NCI-H2029 treated with DMSO at 0.1 percent for 48 hours (cell line): ENCODE measurements at places on chromosomes 1 and 21.

GRCh38 chr1:3077561-3077960 lies 8.6 kb downstream of the PRDM16 start:
- DNase-seq, result no peak

DNA sequence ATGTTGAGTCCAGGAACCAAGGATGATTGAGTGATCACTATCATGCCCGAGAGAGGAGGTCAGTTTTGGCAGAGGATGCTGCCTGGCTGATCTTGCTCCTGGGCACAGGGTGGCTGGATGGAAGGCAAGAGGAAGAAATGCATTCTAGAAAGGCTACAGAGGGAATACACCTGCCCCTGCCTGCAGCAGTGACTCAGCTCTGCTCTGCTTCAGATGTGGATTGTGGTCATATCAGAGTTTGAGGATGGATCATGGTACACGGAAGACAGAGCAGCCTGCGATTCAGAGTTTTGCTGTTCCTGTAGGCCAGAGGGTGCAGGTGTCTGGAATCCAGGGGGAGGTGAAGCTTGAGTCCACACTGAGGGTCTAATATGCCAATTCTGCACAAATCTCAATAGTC lies 37.2 kb downstream of the PCP4 start:
- DNase-seq, result no peak

DNA sequence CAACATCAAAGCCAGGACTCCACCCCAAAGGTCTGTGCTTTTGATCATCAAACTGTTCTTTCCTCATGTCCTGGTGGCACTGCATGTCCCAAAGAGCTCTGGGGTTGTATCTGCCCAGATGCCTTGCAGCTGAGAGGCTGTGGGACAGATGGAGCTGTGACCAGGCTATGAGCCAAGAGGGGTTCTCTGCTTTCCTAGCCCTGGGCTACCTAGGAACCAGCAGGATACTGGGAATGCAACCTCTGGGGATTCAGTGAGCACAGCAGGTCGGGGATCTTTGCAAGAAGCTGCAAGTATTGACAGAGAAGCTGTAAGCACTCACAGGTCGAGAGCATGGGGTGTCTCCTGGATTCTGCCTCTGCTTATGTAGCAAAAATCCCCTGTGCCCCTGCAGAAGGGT lies 186.6 kb downstream of the GRIK3 start:
- no peak for DNase-seq

GRCh38 chr1:243849421-243850201 lies 432 bp downstream of the AKT3 start:
- no peak for DNase-seq

DNA sequence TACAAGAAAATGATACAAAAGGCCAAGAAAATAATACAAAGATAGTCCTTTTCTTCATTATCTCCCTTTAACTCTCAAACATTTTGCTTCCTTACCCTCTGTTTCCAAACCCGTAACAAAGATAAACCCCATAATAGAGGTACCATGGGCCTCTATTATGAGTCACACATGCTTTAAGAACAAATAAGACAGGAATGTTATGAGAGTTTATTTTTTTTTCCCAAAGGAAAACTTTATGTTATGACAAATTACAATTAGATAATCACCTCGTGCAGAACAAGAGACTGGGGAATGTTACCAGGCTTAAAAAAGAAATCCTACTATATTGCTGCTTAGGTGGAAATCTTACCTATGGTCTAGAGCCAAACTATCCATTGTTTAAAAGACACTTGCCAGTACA lies 272.0 kb downstream of the BRINP3 start:
- DNase-seq, result no peak

DNA sequence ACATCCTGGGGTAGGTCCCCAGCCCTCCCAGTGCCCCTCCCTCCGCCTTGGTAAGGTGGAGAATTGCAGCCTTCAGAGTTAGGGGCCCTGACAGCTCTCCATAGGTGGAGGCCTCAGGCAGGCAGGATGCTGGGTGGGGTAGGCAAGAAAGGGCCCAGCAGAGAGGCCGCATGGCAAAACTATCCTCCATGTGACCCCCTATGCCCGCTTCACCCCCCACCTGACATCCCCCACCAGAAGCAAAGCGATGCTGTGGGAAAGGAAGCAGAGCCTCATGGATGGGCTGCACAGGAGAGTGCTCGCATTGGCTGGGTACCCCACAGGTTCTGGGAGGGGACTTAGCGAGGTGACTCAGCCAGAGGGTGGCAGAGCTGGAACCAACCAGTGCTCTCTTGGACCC lies 1.6 kb downstream of the S100A9 start:
- DNase-seq, result no peak
